ENCODE measurements at places on chromosomes 5 and 9.

DNA sequence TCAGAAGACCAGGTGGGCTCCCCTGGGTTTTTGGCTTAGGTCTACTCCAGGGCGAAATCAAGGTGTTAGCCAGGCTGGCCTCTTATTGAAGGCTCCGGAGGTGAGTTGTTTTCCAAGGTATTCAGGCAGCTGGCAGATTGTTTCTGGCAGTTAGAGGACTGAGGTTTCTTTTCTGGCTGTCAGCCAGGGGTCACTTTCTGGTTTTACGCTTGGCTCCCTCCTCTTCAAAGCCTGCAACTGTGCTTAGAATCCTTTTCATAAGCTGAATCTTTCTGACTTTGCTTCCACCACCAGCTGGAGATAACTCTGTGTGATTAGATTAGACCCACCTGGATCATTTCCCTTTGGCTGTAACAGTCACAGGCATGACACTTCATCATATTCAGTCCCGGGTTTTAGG is 24.6 kb downstream of the RFK start:
- DNase-seq = peak; percentile 95

GRCh38 chr5:107251151-107251550 is 419.6 kb downstream of the EFNA5 start:
- DNase-seq = no peak

- DNase-seq = no peak
These were observed 293.7 kb downstream of the SPOCK1 start for GRCh38 chr5:137205231-137206027.

DNA sequence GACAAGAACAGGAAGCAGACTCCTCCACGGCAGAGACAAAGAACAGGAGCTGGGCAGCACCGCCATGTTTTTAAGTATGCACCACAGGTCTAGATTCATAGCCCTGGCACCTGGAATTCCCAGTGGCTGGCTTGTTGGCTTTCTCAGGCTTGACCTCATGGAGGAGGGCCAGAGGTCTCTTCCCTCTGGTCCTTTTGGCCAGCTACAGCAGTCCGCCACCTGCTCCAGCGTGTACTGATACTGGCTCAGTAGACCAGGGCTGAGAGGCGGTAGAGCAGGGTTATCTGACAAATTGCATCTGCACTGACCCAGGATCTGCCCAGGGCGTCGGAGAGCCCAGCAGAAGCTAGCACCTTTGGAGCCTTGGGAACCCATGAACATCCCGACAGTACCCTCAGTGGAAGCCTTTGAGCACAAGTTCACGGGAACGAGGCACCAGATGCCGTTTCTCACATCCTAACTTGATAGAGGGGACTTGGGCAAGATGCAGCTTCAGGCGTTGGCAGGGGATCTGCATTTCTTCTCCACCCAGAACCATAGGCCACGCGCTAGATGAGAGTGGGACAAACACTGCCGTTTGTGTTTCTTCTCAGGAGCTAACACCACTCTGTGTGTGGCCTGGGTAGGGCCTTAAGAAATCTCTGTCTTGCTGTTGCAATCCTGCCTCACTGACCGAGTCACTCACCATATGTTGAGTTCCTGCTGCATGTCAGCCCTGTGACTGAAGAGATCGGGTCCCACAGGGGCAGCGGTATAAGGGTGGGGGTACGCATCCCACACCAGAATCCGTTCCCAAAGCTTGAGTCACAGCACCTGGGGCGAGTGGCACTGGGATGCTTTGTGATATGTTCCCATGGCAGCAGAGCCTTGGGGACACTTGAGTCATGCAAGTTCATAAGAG is 90.3 kb upstream of the OTULINL start:
- DNase-seq = no peak

DNA sequence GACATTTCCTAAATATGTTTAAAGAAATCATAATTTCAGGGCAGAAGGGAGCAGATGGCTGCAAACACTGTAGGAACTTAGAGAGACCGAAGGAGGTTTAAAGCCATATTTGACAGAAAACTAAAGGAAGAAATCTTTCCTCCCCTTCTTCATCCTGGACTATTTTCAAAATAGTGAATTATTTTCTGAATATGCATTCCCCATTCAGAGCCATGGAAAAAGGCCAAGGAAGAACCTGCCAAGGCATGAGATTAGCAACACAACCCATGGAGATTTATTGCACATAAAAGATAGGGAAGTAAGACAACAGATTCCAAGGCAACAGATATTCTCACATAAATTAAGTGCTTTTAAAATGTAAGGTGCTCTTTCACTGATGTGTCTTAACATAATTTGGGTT is 233.3 kb upstream of the ADAMTS16 start:
- no peak for DNase-seq

DNA sequence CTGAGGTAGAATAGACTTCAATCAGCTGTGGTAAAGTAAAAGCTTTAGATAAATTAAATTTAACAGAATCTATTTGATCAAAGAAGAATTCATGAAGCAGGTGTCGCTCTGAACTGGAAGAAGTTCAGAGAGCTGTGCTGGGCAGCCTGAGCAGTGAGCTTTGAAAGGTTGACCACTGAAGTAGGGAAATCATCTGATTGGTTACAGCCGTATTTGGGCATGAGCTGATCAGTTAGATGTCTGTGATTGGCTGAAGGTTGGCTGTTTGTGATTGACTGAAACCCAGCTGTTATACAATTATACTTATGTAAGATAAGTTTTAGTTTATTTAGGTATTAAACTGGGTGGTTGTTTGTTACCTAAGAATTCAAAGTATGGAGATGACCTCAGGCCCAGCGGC is 1174.6 kb downstream of the CDH9 start:
- no peak for DNase-seq

Data from NCI-H2081 (cell line).